ENCODE measurements at places on chromosomes 4 and X. TPM values are rescaled to one million over a fixed set of nuclear protein-coding genes. Genes with fewer than 3 reads are reported as not detected.
A peak's percentile ranks its signal among the peaks of the same experiment; 100 is the strongest.

DNA sequence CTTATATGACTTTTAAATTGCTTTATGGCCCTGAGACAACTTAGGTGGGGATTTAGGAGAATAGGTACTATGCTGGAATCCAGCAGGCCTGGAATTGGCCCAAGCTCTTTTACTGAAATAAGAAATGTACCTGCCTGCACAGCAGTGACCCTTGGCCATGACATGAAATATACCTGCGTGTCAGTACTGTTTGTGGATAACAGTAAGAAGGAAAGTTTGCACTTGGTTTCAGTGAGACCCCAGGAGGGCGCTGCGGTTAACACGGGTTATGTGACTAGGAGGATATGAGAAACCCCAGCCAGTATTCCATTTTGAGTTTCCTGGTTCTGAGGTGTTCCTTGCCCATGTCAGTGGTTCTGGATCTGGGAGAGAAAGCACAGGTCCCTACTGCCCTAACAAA, 5.3 kb downstream of the MTM1 start:
- H3K36me3 ChIP-seq = no peaks in the 10 kb centered on the region
- no peaks in the 10 kb centered on the region for H3K4me1 ChIP-seq
- H3K27ac ChIP-seq = no peak overlapping the region

The MAGEA12 gene
- total RNA-seq = not detected

GRCh38 chr4:53599632-53600031, 8.3 kb upstream of the LNX1 start:
- no peak overlapping the region for H3K27ac ChIP-seq
- DNase-seq = no peak
- H3K36me3 ChIP-seq = no peaks in the 10 kb centered on the region
- peaks cover 19% of the 10 kb centered on the region for H3K4me1 ChIP-seq
- H3K27me3 ChIP-seq = no peaks in the 10 kb centered on the region
- H3K4me3 ChIP-seq = no peak overlapping the region

DNA sequence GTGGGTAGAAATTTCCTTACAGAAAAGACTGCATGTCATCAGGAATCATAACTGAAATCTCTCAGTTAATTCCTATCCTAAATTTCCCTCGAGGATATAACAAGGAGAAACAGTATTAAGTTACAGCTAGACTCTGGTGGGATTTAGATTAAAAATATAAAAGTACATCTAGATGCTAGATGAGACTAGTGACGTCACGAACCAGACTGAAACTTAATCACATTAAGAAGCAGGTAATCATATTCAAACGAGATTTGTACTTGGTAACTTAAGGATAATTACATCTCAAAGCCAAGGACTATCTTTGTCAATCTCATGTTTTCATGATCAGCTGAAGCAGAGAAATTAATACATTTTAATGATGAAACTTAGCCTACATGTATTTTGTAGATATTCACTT, 130.6 kb downstream of the MTNR1A start:
- H3K27me3 ChIP-seq = no peaks in the 10 kb centered on the region
- no peak overlapping the region for H3K27ac ChIP-seq
- DNase-seq = no peak
- no peaks in the 10 kb centered on the region for H3K4me1 ChIP-seq

The SAGE1 gene
- not detected for total RNA-seq

DNA sequence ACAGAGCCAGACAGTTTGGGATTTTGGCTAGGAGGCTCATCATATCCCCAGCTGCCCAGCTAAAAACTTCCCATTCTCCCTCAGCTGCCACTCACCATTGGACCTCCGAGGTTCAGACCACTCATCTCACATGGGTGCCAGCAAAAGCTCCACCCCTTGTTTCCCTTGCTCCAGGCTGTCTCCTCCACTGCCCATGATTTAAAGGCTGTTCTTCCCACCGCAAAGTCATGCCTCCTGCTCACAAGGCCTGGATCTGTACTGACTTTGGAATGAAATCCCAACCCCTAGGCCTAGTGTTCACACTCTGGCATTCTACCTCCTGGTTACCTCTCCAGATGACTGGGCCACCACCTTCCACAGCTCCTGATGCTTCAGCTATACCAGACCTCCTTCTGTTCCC, 142.2 kb upstream of the EOLA2 start:
- no peak overlapping the region for H3K4me3 ChIP-seq
- H3K27me3 ChIP-seq = peaks cover 5% of the 10 kb centered on the region
- peak; percentile 23 for DNase-seq
- H3K4me1 ChIP-seq = peaks cover 25% of the 10 kb centered on the region
- no peaks in the 10 kb centered on the region for H3K36me3 ChIP-seq

The GABRQ gene
- total RNA-seq = 1.2 TPM

The TRIM61 gene
- total RNA-seq = 2.1 TPM

- no peaks in the 10 kb centered on the region for H3K36me3 ChIP-seq
- H3K27me3 ChIP-seq = no peaks in the 10 kb centered on the region
- H3K4me3 ChIP-seq = no peak overlapping the region
- no peaks in the 10 kb centered on the region for H3K4me1 ChIP-seq
These were observed 222.7 kb upstream of the HAND2 start for GRCh38 chr4:173752610-173753230.

The GPR82 gene
- 0.04 TPM for total RNA-seq

DNA sequence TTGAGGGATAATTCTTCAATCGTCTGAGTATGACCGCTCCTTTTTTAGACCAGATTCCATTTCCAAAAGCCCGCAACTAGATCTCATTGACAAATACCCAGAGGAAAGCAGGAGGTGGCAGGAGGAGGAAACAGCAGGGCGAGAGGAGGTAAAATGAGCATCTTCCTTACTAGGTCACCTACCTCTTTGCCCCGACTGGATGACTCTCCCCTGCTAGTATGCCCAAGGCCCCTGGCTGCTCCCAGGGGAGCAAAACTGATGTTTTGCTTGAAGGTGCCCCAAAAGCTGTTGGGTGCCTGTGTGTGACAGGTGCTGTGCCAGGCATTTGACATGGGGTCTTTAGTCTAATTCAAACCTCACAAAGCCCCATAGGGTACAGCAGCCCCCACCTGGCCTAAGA, 48.9 kb downstream of the C4orf50 start:
- H3K4me3 ChIP-seq = no peak overlapping the region
- H3K36me3 ChIP-seq = no peaks in the 10 kb centered on the region
- H3K4me1 ChIP-seq = no peaks in the 10 kb centered on the region
- no peak overlapping the region for H3K27ac ChIP-seq
- no peak for DNase-seq
- peaks cover 19% of the 10 kb centered on the region for H3K27me3 ChIP-seq

- H3K4me3 ChIP-seq = no peak overlapping the region
- H3K36me3 ChIP-seq = no peaks in the 10 kb centered on the region
- H3K27ac ChIP-seq = no peak overlapping the region
- no peaks in the 10 kb centered on the region for H3K4me1 ChIP-seq
- H3K27me3 ChIP-seq = no peaks in the 10 kb centered on the region
These were observed 22.2 kb downstream of the LRIT3 start for GRCh38 chr4:109870061-109870460.

The HERC5 gene
- total RNA-seq = 1.8 TPM

The DRP2 gene
- 1.6 TPM for total RNA-seq

- no peaks in the 10 kb centered on the region for H3K27me3 ChIP-seq
- no peaks in the 10 kb centered on the region for H3K4me1 ChIP-seq
- H3K36me3 ChIP-seq = no peaks in the 10 kb centered on the region
- no peak for DNase-seq
These were observed 219.3 kb upstream of the FTHL17 start for GRCh38 chrX:31291131-31291530.

GRCh38 chr4:7266525-7267292, 74.4 kb downstream of the SORCS2 start:
- H3K27ac ChIP-seq = no peak overlapping the region
- DNase-seq = no peak
- H3K27me3 ChIP-seq = peaks cover 7% of the 10 kb centered on the region
- no peak overlapping the region for H3K4me3 ChIP-seq

DNA sequence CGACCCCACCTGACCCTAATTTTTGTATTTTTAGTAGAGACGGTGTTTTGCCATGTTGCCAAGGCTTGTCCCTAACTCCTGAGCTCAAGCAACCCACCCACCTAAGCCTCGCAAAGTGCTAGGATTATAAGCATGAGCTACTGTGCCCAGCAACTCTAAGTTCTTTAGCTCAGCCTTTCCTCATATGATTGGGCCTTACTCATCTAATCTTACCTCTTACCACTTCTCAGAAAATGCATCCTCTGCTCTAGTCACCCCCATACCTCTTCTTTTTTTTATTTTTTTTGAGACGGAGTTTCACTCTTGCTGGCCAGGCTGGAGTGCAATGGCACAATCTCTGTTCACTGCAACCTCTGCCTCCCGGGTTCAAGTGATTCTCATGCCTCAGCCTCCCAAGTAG, 35.6 kb upstream of the UGDH start:
- no peak overlapping the region for H3K27ac ChIP-seq
- no peaks in the 10 kb centered on the region for H3K4me1 ChIP-seq
- no peaks in the 10 kb centered on the region for H3K36me3 ChIP-seq

The UXT gene
- total RNA-seq = 118 TPM

The ODAPH gene
- not detected for total RNA-seq

DNA sequence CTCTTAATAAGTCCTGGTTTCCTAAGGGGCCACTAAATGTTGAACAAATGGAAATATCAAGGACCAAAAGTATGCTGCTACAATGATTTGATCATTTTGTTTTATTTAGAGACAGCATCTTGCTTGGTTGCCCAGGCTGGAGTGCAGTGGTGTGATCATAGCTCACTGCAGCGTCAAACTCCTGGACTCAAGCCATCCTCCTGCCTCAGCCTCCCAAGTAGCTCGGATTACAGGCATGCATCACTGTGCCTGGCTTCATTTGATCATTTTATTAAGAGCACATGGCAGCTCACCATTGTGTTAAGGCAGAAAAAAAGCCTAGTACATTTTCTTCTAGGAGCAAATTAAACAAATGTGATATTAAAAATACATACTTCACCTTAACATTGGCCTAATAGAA, 52.7 kb downstream of the DCLK2 start:
- H3K27ac ChIP-seq = no peak overlapping the region
- no peak overlapping the region for H3K4me3 ChIP-seq
- H3K36me3 ChIP-seq = no peaks in the 10 kb centered on the region
- H3K27me3 ChIP-seq = no peaks in the 10 kb centered on the region

The SFRP2 gene
- total RNA-seq = 51.2 TPM

The GUCY1B1 gene
- 14.4 TPM for total RNA-seq

The CCSER1 gene
- total RNA-seq = 0.75 TPM

All from muscle of leg (tissue), 16 donors.